ENCODE measurements at places on chromosomes 13 and 19.

GRCh38 chr13:77056886-77057285 is 29.9 kb upstream of the FBXL3 start:
- no peak for DNase-seq

DNA sequence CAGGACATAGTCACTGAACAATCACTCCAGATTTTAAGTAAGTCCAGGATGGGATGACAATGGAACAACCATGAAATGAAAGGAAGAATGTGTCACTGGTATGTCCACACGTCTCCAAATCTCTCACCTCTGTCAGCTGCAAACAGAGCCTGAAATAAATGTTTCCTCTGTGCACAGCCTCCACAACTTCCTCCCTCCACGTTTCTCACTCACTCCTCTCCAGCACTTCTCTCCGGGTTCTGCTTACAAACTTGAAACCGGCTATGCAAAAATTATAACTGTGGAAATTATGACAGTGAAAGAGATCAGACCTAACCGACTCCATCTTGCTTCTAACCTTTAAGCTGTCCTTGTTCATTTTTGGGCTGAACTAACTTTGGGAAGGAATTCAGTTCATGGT is 35.0 kb upstream of the ALOX5AP start:
- no peak for DNase-seq

GRCh38 chr19:32191921-32192320 is 153.5 kb upstream of the ZNF507 start:
- no peak for DNase-seq

DNA sequence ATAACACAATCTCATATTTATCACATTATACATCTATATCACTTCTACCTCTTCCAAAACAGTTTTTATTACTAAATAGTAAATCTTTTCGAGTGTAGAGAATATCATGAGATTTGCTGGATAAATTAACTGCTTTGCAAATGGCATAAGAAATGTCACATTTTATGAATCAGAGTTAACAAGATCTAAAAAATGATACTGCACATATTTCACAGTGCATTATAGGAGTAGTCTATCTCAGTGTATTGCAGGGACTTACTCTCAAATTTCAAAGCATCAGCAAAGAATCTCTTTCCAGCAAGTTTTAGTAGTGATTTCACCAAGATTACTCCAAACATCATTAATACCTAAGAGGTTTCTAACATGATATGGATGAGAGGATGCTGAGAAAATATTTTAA is 687.1 kb upstream of the SLITRK1 start:
- DNase-seq = no peak

- DNase-seq = peak; percentile 81
Measured at GRCh38 chr19:45645631-45646344, 6.6 kb upstream of the EML2 start.

DNA sequence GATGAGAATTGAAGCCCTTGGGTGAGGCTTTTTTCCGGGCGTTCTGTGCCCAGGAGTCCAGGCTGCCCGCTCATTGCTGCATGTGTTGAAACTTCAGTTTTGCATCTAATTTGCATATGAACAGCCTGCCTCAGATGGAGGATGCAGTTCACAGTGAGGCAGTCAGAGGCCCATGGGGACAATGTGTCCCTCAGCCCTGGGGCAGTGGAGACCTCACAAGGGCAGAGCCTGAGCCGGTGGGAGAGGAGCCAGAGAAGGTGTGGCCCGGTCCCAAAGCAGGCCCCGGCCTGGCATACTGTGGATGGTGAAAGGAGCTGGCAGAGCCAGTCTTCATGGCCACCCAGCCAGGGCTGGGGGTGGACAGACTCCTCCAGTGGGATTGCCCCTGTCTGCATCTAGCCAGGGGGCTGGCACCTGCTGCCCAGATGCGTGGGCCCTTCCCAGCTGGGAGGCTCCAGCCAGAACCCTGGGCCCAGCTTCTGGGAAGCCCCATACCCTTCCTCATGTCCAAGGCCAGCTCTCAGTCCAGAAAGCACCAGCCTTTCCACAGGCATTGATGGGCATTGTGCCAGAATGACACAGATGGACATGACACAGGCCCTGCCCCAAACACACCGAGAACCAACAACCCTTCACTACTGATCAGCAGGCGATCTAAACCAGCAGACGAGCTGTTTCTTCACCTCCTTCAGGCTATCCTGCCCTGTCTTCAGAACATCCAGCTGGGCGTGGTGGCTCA is 32.9 kb upstream of the KCTD15 start:
- no peak for DNase-seq

GRCh38 chr19:14059093-14059480 is 2.8 kb downstream of the PALM3 start:
- peak; percentile 22 for DNase-seq

DNA sequence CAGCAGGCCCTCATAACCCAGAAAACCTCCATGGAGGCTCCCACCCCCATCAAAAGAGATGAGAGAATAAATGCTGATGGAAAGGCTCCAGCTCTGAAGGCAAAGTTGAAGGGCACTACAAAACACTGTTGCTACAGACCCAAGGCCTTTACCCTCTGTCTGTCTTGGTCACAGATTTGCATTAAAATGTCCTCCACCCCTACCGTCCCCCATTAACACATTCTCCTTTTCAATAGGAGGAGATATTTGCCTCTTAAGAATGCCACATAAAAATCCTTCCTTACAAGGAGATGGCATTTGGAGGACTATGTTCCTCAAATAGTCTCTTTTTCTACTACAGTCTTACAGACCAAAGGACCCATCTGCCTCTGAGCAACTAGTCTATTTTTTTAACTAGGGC is 361.5 kb downstream of the ENOX1 start:
- DNase-seq = no peak

DNA sequence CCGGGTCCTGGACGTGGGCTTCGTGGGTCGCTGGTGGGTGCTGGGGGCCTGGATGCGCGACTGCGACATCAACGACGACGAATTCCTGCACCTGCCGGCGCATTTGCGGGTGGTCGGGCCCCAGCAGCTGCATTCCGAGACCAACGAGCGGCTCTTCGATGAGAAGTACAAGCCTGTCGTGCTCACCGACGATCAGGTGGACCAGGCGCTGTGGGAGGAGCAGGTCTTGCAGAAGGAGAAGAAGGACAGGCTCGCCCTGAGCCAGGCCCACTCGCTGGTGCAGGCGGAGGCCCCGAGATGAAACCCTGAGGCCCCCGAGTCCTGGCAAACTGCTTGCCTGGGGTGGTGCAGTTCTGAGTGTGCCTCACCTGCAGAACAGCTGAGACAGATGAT is 787 bp downstream of the TIMM29 start:
- no peak for DNase-seq

DNA sequence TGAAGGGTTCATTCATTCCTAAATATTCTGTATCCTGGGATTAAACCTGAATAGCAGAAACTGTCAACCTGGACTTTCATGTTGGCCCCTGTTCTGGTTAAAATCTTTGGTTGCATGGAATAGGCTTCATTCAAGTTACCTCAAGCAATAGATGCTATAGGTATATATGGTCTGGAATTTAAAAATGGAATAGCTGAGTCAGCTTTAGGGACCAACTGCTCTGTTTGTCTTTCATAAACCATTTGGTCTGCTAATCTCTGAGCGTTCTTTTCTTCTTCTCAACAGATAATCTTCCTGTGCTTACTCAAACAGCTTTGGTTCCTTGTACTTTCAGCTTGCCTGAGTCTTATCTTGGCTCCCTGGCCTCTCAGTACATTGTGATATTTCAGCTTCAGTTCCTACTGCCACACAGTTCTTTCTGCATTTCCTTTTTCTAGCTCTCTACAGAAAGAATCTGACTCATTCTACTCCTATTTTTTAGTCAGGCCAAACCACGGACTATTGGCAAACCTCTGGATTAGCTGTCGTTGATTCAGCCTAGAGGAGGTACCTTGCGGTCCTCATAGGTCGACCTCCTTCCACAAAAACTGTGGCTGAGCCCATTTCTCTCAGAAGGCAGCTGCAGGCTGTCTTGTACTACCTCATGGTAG is 35.9 kb upstream of the MAB21L1 start:
- DNase-seq = no peak

DNA sequence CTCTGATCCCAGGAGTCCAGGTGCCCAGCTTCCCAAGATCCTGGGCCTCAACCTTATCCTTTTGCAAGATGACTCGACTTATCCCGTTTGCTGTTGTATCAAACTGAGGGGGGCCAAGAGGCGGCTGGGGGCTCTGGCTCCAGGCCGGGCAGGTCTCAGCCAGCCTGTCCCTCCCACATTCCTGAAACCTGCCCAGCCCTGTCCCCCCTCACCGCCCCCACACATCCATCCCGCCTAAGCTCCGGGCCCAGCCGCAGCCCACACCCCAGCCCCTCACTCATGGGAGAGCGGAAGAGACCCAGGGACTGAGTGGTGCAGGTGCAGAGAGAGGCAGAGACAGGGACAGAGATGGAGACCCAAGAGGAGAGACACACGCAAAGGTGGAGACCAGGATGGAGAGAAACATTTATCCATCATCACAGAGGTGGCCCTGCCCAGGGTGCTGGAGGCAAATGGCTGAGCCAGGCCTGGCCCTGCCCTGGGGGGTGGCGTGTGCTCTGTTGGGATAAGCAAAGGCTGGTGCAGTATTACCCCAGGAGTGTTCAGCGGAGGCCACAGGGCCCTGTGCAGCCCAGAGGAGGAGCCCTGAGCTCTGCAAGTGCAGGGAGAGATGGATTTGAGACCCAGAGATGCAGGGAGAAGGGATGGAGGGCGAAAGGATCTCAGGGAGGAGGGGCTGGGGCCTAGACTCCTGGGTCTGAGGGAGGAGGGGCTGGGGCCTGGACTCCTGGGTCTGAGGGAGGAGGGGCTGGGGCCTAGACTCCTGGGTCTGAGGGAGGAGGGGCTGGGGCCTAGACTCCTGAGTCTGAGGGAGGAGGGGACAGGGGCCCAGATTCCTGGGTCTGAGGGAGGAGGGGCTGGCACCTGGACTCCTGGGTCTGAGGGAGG is 1.6 kb downstream of the BCAM start:
- DNase-seq = no peak

- no peak for DNase-seq
Measured at GRCh38 chr13:68428292-68428691, 1198.2 kb upstream of the PCDH9 start.

- DNase-seq = no peak
Measured at GRCh38 chr13:78977311-78977710, 318.4 kb upstream of the OBI1 start.

- DNase-seq = no peak
Measured at GRCh38 chr13:114152285-114152645, 19.8 kb upstream of the RASA3 start.

- no peak for DNase-seq
Measured at GRCh38 chr19:31073485-31074198, 275.6 kb downstream of the TSHZ3 start.

DNA sequence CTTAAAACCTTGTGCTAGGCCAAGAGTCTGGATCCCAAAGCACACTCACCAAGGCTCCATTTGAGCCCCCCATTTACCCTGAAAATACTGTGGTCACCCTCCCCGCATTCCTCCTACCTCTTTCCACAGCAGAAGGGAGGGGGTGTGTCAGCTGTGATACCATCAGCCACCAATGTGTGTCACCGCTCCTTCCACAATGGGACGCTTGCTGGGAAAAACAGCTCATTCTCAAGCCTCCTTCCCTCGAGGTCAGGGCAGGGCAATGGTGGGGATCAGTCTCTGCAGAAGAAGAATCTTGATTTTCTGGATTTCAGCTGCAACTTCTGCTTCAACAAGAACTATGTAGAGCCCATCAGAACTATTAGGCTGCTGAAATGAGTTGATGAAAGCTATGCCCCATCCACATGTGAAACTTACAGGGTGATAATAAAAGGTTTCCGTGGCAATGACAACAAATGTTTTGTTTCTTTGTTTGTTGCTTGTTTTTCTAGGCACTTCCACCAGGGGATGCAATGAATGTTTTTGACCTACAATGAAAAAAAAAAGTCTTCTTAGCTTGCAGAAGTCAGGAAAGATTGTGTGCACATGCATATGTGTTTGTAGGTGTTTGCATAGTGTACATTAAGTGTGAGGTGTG is 26.4 kb upstream of the ZNF507 start:
- no peak for DNase-seq

- DNase-seq = no peak
Measured at GRCh38 chr19:11856596-11857250, 8.2 kb downstream of the ZNF439 start.

GRCh38 chr19:2631213-2631821 is 71.2 kb downstream of the GNG7 start:
- DNase-seq = no peak

- DNase-seq = no peak
Measured at GRCh38 chr13:100330662-100331061, 241.8 kb downstream of the PCCA start.

GRCh38 chr13:43002021-43002420 is 10.0 kb upstream of the EPSTI1 start:
- DNase-seq = no peak

- DNase-seq = no peak
Measured at GRCh38 chr13:22929381-22930126, 251.2 kb upstream of the SGCG start.

- no peak for DNase-seq
Measured at GRCh38 chr19:8224394-8225145, 15.4 kb downstream of the CERS4 start.

- DNase-seq = no peak
Measured at GRCh38 chr19:42487032-42487797, 41.1 kb downstream of the CEACAM1 start.

- peak; percentile 78 for DNase-seq
Measured at GRCh38 chr19:46728693-46729339, 11.9 kb upstream of the PRKD2 start.

GRCh38 chr19:33472226-33472625 is 49.4 kb downstream of the PEPD start:
- no peak for DNase-seq

- DNase-seq = no peak
Measured at GRCh38 chr13:51329606-51330005, 9.9 kb upstream of the SERPINE3 start.

GRCh38 chr13:40220299-40220935 is 446.0 kb downstream of the FOXO1 start:
- no peak for DNase-seq

- DNase-seq = no peak
Measured at GRCh38 chr13:22594041-22594440, 586.7 kb upstream of the SGCG start.

DNA sequence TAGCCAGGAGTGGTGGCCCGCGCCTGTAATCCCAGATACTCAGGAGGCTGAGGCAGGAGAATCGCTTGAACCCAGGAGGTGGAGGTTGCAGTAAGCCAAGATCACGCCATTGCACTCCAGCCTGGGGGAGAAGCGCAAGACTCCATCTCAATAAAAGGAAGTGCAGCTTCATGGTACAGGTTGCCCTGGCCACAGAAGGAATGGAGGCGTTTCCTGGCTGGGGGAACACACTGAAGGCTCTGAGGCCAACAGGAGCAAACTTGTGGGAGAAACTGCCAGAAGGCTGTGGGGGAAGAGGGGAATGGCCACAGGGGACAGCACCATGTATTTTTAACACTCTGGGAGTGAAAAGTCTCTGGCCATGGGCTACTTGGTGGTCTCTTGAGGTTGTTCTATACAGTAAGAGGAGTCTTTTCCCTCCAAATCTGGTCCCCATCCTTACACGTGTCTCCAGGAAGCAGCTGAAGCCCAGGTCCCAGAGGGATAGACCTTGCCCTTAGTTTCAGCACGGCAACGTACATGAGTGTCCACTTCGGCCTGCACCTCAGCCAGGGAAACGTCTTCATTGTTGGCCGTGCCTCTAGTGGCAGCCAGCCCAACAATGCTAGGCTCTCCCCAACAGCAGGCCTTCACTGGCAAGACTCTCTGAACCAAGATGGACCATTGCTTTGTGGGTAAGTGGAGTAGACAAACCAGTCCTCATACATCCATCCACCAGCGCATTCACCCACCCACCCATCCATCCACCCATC is 7.4 kb downstream of the MICOS13 start:
- no peak for DNase-seq

- DNase-seq = no peak
Measured at GRCh38 chr13:60583911-60584753, 187.1 kb downstream of the TDRD3 start.
